ENCODE measurements at places on chromosomes 6 and 20.

GRCh38 chr20:4604580-4604979, 117.1 kb upstream of the PRND start:
- DNase-seq = no peak

DNA sequence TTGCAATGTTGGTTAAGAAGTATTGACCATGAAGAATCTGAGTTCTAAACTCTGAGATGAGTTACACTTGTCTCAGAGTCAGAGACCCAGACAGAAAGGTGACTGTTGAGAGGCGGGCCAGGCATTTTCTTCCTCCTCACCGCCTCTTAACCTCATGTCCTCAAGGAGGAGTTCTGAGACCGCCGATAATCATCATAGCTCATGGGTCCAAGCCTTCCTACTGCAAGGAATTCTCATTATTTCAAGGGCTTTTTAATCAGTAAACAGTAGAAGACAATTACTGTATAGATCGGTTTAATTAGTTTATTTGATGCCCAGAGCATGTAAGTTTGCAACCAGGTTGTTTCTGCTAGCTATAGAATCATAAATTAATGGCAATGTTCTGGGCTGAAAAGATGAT, 382.4 kb upstream of the MMS22L start:
- no peak for DNase-seq

DNA sequence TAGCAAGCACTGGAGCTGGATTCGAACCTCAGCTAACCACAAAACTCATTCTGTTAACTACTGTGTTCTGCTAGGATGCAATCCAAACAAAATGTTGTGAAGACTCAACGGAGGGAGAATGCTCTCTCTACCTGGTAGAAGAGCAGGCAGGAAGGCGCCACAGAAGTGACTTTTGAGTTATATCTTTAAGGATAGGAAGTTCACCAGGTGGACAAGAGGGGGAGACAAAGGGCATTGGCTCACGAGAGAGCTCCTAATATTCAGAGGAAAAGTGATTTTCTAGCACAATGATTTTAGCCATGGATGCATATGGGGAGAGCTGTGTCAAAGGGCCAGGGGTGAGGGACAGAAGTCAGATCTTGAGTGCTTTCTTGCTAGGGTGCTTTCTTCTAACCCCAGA, 108.4 kb upstream of the MAFB start:
- no peak for DNase-seq

DNA sequence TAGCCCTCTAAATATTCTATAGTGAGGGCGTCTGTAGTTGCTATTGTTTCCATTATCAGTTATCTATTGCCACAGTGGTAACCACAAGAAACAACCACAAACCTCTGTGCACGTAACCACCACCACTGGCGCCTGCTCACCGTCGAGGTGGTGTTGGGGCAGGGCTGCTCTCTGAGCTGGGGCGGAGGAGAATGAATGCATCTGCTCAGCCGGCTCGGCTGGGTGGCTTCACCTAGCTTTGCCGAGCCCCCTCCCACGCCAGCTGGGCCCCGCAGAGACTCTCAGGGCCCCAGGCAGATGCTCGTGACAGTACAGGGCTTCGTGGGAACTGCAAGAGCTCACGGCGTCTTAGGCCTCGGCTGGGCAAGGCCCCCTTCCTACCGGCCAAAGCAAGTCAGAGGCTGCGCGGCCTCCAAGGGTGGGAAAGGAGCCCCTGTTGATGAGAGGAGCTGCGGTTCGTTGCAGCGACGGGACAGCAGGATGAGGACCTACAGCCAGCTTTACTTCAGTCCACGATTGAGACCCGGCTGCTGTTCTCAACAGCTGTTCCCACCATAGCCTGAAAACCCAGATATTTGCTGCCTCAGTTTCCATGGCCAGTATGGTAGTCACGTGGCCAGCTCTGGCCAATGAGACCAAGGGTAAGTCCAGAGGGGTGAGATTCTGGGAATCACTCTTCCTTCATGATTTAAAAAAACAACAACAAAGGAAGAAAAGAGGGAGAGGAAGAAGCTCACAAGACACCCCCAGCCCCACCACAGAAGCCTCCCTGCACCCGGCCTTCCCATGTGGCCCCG, 120.2 kb upstream of the AFDN start:
- DNase-seq = peak; percentile 73

DNA sequence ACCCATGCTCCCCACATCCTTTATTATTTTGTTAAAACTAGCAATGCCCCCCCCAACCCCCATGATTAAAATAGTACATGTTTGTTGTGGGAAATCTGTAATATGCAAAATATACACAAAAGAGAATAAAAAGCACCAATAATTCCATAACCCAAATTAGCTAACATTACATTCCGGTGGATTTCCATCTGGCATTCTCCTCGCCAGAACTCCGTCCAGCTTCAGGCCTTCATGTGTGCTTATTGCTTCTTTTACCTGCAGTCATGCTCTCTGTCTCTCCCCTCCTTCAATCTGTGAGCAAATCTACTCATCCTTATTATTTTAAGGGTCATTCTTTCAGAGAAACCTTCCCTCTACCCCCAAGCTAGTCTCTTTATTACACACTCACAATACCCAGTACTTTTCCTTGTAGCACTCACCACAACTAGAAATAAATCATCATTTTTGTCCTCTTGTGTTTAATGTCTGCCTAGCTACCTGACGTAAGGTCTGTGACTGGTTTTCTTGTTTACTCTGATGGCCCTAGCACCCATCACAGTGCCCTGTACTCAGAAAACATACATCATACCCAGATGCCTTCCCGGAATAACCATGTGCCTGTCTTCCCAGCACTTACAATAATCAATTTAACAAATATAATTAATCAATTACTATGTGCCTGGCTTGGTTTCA, 25.6 kb upstream of the IER3 start:
- DNase-seq = no peak

- no peak for DNase-seq
Observed at GRCh38 chr6:21367148-21367547, 226.4 kb upstream of the SOX4 start.

GRCh38 chr6:17103715-17104114, 1.9 kb downstream of the STMND1 start:
- no peak for DNase-seq

DNA sequence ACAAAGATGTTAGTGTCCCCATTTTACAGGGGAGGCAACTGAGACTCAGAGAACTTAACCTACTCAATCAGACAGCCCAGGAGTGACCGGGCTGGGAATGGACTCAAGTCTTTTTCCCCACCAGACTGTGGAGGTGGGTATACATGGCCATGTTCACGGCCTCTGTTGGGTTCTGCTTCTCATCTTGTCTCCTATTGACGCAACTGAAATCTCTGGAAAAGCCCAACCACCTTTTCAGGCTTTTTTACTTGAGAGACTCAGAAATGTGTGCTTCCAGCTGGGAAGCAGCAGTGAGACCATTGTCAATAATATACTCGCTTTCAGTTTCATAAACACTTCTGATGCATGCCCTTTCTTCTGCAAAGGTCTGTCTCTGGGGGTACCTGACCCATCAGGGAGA, 70.7 kb downstream of the SOBP start:
- no peak for DNase-seq

GRCh38 chr6:94683409-94683808, 893.9 kb upstream of the MANEA start:
- no peak for DNase-seq

GRCh38 chr20:51616060-51616459, 73.5 kb upstream of the NFATC2 start:
- DNase-seq = no peak

DNA sequence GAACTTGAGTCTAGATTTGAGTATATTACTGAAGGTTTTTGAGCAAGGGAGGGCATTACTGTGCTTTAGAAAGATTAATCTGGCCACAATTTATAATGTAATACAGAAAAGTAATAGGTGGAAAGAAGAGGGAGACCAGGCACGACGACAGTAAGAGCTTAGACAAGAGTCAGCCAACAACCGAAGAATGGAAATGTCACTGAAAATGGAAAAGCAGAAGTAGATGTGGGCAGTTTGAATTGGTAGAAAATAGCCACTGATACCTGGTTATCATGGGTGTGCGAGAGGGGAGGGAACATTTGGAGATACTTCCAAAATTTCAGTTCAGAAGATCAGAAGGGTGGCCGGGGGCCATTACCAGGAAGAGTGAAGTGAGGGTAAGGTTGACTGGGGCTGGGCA, 339.1 kb downstream of the UTRN start:
- no peak for DNase-seq

GRCh38 chr6:111844376-111844775, 28.9 kb downstream of the FYN start:
- no peak for DNase-seq

- DNase-seq = no peak
Observed at GRCh38 chr20:47684306-47685080, 100.8 kb downstream of the SULF2 start.

- DNase-seq = no peak
Observed at GRCh38 chr6:127053032-127053874, 65.2 kb upstream of the RSPO3 start.

GRCh38 chr6:157770946-157771345, 52.1 kb upstream of the SNX9 start:
- no peak for DNase-seq

GRCh38 chr6:62808565-62809293, 402.5 kb upstream of the FKBP1C start:
- no peak for DNase-seq

- DNase-seq = no peak
Observed at GRCh38 chr6:26092443-26092842, 5.2 kb downstream of the HFE start.

- no peak for DNase-seq
Observed at GRCh38 chr6:135946674-135947073, 95.2 kb downstream of the PDE7B start.

- no peak for DNase-seq
Observed at GRCh38 chr20:6651016-6651415, 116.5 kb upstream of the BMP2 start.

DNA sequence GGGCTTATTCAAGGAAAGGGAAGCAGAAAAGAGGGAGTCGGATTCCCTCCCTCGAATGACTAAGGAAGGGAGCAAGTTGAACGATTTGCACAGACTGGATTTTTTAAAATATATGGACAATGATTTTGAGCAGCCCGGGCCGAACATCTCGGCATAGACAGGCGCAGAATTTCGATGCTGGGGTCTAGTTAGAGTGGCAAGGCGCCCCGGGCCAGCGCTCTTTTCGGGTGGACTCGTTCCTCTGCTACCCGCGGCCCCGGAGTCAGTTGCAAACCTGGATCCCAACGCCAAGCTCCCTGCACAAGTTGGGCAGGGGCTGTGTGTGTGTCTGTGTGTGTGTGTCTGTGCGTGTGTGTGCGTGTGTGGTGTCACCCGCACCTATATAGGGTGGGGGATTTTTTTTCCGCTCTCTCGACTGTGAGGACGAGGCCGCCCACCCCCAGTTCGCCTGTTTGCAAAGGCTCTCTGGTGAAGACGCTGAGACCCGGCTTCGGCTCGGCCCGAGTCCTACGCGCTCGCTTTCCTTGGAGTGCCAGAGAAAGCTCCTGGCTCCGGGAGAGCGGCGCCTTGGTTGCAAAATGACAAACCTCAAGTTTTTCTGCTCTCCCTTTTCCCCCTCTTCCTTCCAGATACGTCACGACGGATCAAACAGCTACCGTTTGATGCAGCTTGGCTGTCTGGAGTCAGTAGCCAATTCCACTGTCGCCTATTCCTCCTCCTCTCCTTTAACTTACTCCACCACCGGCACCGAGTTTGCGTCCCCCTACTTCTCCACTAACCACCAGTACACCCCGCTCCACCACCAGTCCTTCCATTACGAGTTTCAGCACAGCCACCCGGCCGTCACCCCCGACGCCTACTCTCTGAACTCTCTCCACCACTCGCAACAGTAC, 1.4 kb downstream of the TFAP2D start:
- DNase-seq = no peak

GRCh38 chr6:36622901-36623546, 28.9 kb downstream of the SRSF3 start:
- no peak for DNase-seq

GRCh38 chr6:33711140-33712129, at the start of gene UQCC2:
TSS of gene UQCC2 (minus strand) at chr6:33711700. CDS start at chr6:33711686, 14 bp downstream.
- peak; percentile 94 for DNase-seq

GRCh38 chr6:104252276-104252675, 607.4 kb downstream of the HACE1 start:
- DNase-seq = no peak

GRCh38 chr6:155461556-155461955, 5.9 kb upstream of the NOX3 start:
- no peak for DNase-seq

- no peak for DNase-seq
Observed at GRCh38 chr20:24617080-24617432, 147.6 kb downstream of the SYNDIG1 start.

GRCh38 chr6:140907235-140907634, 1225.5 kb upstream of the GJE1 start:
- no peak for DNase-seq

DNA sequence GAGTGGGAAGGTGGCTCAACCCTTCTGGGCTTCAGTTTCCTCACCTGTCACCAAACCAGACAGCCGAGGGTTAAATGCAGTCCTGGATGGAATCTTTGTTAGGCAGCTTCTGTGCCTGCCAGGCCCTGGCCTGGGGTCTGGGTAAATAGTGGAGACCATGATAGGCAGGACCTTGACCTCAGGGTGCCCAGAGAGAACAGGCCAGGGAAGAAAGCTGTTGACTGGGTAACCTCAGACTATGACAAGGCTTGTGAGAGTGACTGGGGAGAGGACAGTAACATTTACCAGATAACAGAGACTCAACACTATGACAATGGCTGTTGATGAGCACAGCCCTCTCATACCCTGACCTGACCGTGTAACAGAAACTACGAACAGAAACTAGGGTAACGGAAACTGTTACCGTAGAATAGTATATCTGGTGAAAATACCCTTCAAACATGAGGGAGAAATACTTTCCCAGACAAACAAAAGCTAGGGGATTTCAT, 218.3 kb downstream of the PREX1 start:
- DNase-seq = no peak

DNA sequence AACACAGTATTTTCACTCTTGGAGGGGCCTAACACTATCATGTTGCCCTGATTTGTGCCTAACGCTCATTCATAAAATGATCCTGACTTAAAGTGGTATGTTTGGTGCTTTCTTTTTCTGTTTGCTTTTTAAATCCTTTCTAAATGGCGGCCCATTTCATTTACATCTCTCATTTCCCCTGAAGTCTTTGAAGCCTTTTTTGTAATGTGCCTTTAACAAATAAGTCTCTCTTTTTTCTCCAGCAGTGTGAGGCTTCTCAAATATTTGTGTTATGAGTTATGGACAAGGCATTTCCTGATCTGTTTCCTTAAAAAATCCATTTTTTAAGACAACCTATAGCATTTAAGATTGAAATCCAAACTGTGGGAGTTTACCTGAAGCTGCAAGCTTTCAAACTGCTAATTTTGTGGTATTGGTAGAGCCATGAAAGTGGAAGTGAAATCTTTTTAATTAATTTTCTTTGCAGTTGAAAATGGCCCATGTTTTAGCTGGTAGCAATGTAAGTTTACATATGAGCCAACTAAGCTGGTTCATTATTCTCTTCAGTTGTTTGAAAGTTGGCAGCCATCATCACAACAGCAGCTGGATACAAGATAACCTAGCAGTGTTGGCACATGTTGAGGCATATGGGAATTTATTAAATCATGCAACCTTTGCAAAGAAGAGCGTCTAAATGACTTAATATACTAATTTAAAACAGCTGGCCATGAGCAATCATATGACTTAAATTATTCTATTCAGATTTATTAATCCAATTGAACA, 469.7 kb downstream of the CDKAL1 start:
- DNase-seq = no peak

- DNase-seq = no peak
Observed at GRCh38 chr6:119568580-119568979, 219.0 kb upstream of the MAN1A1 start.

- DNase-seq = no peak
Observed at GRCh38 chr6:28371706-28372451, 22.1 kb downstream of the ZKSCAN3 start.
